ENCODE measurements at places on chromosomes 5 and 9.

- DNase-seq: no peak
Observed at GRCh38 chr9:123111427-123112014, 78.1 kb downstream of the GPR21 start.

DNA sequence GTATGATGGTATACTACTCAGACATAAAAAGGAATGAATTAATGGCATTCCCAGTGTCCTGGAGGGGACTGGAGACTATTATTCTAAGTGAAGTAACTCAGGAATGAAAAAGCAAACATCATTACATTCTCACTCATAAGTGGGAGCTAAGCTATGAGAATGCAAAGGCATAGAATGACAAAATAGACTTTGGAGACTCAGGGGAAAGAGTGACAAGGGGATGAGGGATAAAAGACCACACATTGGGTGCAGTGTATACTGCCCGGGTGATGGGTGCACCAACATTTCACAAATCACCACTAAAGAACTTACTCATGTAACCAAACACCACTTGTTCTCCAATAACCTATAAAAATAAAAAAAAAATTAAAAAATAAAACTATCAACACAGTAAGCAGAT lies 587.3 kb upstream of the RGMB start:
- DNase-seq: no peak

DNA sequence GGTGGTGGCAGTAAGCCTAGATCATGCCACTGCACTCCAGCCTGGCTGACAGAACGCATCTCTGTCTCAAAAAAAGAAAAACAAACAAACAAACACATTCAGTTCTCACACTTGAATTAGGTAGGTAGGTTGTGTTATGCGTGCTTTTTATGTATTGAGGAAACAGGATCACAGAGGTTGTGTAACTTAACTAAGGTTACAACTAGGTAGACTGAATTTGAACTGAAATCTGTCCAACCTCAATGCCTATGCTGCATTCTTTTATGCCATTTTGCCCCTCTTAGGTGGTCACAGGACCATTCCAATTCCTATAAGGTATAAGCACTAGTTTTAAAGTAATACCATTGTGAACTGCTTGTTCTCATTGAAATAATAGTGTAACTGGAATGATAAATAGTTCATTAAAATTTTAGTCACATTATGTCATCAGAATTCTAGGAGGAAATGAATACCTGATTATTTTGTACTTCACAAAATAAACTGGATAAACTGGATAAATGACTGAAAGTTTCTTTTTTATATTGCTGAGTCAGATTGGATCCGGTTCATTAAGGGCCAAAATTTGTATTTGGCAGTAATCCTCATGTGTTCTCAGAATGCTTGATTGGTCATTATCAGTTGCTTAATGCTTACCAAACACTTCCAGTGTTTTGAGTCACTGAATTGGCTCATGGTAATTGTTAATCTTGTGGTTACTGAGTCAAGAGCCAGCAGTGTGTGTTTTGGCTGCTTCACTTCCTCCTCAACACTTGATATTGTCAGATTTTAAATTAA lies 7.1 kb downstream of the UBAP1 start:
- DNase-seq: peak; percentile 92

- no peak for DNase-seq
Observed at GRCh38 chr9:13269589-13270452, 9.7 kb downstream of the MPDZ start.

DNA sequence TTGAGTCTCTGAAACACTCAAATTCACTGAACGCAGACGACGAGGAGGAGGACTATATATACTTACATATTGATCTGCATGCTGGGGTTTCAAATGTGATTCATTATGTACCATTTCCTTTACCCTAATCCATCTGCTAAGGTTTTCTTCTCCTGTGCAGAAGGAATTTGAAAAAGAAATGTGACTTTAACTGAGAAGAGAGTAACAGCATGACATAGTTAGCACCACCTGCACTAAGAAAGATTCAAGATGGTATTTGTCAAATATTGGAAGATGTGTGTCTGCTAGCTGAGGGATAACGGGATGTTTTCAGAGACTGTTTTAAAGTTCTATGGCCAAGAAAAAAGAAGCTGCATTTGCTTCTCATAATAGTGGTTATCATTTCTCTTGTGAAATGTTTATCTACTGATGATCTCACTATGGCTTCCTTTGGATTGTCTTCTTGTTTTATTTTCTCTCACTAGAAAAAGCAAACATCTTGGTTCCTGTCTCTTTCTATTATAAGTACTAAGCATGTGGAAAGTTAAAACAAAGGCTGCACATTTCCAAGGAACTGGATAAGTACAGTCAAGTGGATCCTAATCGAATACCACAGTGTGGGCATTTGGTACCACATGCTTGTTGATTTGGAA lies 89.8 kb upstream of the TLE4 start:
- no peak for DNase-seq

DNA sequence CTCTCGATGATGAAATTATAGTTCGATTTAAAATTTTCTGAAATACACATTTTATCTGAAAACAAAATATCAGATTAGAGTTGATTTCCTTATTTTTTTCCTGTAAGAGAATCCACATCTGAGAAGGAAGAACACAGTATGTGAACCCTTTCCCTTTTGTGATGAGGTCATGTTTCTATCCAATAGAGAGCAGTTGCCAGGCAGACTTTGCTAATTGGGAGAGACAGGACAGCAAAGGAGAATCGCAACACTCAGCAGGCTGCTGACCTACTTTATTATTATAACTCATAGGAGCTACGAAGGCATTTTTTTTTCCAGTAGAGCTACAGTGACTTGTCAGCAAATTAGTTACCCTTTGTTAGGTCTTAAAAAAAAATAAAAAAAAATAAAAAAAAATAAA lies 242.1 kb downstream of the HCN1 start:
- no peak for DNase-seq

GRCh38 chr9:137610944-137611343 lies 5.5 kb downstream of the ARRDC1 start:
- no peak for DNase-seq

DNA sequence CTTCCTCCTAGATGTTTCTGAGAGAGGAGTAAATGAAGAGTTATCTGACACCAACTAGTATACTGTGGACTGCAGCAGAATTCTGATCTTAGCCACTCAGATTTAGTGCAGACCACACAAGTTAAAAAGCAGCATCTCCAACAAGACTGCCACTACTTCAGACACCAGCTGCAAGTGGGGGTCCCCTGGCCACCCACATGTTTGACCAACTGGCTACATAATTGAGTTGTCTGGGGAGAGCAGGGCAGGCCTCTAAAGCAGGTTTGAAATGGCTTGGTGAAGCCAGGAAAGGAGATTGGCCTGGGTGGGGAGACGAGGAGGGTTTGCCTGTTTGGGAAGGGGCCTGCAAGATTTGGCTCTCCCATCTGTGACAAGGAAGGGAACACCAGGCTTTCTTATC lies 40.5 kb upstream of the FAM81B start:
- DNase-seq: no peak

DNA sequence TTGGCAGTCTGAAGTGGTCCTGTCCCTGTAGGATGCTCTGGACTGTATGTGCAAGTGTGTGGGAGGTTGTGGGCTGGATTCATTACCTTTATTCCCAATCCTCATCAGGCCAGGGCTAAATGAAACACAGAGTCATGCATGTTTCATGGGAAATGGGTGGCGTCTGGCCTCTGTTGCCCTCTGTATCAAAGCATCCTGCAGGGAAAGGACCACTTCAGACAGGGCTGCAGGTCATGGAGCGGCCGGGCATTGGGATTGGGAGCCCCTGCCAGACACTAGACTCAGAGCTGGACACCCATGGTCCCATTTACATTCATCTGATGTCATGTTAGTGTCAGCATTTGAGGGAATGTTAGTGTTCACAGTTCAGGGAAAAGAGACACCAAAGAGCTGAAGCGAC lies 53.8 kb downstream of the UBE2QL1 start:
- no peak for DNase-seq

DNA sequence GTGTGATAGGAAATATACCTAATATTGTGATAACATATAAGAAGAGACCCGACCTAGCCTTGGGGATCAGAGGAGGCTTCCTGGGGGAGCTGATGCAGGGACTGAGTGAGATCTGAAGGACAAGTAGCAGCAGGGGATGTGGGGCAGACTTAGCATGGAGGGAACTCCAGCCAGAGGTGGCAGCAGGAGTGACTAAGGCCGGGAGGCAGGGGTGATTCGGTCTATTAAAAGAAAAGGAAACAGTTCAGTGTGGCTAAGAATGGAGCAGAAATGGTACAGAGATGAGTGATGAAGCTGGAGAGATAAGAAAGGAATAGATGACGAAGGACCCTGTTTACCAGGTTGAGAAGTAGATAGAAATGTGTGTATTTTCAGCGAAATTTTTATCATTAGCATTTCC lies 408.8 kb downstream of the ENC1 start:
- no peak for DNase-seq

DNA sequence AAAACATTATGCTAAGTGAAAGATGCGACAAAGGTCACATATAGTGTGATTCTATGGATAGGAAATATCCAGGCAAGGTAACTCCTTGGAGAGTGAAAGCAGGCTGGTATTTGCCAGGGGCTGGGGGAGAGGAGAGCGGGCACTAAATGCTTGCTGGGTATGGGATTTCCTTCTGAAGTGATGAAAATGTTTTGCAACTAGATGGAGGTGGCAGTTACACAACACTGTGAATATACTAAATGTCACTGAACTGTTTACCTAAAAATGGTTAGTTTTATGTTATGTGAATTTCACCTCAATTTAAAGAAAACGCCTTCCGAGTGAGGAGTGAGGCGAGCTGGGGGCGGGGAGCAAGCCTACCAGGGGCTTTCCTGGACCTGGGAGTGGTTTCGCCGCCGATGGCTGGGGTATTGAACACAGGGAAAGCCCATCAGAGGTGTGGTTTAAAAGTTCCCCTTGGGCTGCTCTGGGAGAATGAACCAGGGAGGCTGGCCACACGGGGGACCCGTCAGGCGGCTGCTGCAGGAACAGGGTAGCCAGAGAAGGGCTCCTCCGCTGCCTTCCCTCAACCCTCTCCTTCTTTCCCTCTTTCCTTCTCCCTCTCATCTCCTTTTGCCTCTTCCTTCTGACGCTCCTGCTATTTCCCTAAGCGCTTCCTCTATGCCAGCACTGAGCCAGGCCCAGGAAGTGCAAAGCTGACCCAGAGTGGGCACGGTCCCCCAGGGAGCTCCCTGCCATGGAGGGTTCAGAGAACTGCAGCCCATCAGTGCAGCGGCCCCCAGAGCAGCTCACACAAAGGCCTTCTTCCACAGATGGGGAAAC lies 4.9 kb downstream of the AKNA start:
- peak; percentile 24 for DNase-seq

DNA sequence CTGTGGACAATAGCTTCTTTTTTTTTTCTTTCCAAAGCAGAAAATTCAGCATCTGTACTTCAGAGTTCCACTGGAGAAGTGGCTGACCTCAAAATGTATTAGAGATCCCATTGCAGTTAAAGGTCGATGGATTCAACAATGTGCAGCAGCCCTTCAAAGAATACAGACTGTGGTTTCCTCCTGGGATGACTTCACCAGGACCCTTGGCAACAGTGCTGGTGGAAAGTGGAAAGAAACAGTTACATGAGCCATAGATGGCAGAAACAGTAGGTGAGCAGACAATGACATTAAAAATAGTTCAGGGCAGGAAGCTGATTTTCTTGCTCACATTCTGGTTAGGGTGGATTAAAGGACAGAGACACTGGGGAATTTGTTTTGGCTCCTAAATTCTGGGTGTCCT lies 62.4 kb downstream of the SLC28A3 start:
- no peak for DNase-seq

DNA sequence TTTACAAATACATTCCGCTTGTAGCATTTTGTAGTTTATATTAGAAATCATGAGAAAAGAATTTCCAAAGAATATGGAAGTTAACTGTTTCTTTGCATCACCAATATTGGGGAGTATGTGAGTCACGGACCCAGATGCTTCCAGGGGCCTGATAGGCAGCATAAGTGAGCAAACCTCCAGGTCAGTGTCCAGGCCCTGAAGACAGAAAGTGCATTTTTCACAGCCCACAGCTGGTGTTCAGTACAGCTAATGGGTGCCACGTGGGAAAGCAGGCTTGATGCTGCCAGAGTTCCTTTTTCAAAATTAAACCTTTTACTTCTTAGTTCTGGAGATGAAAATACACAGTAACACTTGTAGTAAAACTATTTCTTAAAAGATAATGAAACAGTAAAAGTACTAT lies 454.4 kb upstream of the ACTBL2 start:
- no peak for DNase-seq

DNA sequence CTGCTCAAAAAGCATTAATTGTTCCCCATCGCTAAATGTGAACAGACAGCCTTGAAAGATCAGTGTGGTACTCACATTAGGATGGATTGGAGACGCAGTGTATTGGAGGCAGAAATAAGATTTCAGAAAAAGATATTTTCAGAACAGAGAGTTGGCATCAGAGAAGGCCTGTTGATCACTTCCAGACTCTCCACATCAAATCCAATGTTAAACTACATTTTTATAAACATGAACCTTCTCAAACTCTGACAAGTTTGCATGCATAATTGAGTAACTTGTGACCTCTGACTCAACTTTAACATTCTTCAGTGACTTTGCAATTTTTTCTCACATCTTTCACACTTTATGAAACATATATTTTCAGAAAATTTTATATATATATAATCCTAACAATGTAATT lies 919.6 kb upstream of the SEMA6A start:
- no peak for DNase-seq

- no peak for DNase-seq
Observed at GRCh38 chr9:94144394-94144793, 60.1 kb downstream of the PTPDC1 start.

- DNase-seq: no peak
Observed at GRCh38 chr9:81741103-81741502, 51.8 kb upstream of the TLE1 start.

GRCh38 chr5:90601468-90601867 lies 42.9 kb downstream of the ADGRV1 start:
- peak; percentile 41 for DNase-seq

- DNase-seq: no peak
Observed at GRCh38 chr5:89277816-89278215, 394.8 kb upstream of the MEF2C start.

GRCh38 chr5:76040806-76041205 lies 42.4 kb upstream of the SV2C start:
- no peak for DNase-seq

Data from AML-193 (cell line).